ENCODE measurements at places on chromosomes 4 and X.

GRCh38 chr4:157994863-157995262 is 178.0 kb downstream of the GASK1B start:
- DNase-seq, result no peak

- DNase-seq, result no peak
Measured at GRCh38 chrX:141975839-141976238, 72.1 kb downstream of the MAGEC1 start.

GRCh38 chrX:50865311-50865710 is 45.2 kb upstream of the BMP15 start:
- DNase-seq, result no peak

GRCh38 chr4:150229520-150229919 is 151.3 kb downstream of the DCLK2 start:
- DNase-seq, result no peak

DNA sequence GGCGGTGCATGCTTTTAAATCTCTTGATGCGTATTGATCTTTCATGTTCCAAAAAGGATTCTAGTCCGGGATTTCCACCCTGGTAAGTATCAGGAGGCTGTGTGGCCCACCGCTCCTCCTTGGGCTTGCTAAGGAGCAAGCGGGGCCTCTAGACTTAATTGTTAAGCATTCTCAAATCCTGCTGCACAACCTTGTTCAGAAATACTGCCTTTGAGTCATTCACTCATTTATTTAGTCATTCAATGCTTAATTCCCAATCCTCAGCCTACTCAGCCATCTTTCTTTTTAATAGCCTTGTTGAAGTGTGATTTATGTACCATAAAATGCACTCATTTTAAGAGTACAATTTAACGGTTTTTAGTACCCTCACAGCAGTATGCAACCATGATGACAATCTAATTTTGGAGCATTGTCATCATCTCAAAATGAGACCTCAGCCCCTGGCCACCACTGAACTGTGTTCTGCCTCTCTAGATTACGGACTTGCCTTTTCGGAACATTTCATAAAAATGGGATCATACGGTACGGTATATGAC is 15.6 kb upstream of the SLC2A9 start:
- no peak for DNase-seq

- no peak for DNase-seq
Measured at GRCh38 chr4:89279385-89279784, 28.2 kb downstream of the GPRIN3 start.

DNA sequence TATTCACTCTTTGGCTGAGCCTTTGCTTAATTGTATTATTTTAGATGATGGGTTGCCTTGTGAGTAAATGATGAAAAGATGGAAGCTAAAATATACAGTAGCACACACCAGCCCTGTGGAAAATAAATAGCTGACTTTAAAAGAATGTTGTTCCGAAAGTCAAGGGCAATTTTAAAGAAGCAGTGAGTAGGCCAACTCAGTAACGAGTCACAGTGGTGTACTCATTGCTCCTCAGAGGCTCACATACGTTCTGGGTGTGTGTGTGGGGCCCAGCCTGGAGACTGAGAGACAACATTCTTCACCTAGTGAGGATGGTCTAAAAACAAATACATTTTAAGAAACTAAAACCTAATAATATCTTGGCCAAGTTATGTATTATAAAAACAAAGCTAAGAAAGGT is 640.3 kb downstream of the TRIML1 start:
- no peak for DNase-seq

GRCh38 chr4:132065940-132066495 is 1083.1 kb upstream of the PCDH10 start:
- no peak for DNase-seq

DNA sequence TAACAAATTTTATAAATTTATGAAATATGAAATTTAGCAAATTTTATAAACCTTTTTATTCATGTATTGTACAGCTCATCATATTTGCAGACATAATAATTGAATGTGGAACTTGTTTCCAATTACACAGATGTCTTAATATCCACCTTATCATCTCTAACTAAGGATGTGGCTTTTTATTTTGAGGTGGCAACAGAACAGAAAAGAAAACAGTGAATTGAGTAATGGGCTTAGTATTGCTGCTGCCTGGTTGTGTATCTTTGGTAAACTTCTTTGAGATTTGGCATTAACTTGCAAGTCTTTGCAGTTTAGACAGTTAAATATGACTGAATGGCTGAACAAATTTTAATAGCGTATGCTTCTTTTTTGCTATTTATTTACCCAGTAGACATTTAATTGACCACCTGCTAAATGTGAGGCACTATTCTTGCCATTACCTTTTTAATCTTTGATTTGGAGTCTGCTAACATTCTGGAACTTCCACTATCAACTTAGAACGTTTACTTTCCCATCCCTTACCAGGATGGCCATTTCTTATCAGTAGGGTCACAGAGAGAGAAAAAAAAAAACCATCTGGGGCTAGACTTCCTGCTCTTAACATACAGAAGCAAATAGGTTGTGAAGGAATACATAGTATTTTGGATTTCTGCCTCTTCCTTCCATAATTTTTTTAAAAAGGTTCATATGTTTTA is 44.8 kb downstream of the CLCN3 start:
- no peak for DNase-seq
